NCI-H2107 (cell line): ENCODE measurements at places on chromosomes 5 and 9.

- no peak for DNase-seq
These were observed 189.1 kb upstream of the CDH12 start for GRCh38 chr5:23042226-23042625.

DNA sequence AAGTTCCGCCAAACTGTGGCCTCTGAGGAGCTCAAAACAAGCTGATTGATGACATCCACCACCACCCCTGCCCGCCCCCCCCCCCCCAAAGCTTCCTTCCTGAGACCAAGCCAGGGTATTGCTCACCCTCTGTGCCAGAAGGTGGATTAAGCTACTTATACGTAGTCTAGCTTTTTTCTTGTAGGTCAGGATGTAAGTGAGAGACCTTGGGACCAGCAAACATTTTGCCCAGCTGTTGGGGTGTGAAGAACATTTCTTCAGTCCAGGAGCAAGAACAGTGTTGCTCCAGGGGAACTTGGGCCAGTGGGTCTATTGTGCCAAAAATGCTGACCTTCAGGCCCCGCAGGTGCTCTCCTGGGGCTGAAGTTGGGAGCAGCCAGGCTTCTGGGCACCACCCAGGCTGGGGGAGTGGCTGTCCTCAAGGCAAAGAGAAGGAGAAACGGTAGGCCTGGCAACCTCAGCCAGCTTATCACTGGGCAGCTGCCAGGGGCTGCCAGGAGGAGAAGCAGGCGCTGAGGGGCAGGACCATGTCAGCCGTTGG is 18.0 kb downstream of the NEURL1B start:
- DNase-seq, result no peak

GRCh38 chr9:110541950-110542349 is 37.6 kb downstream of the SVEP1 start:
- no peak for DNase-seq

DNA sequence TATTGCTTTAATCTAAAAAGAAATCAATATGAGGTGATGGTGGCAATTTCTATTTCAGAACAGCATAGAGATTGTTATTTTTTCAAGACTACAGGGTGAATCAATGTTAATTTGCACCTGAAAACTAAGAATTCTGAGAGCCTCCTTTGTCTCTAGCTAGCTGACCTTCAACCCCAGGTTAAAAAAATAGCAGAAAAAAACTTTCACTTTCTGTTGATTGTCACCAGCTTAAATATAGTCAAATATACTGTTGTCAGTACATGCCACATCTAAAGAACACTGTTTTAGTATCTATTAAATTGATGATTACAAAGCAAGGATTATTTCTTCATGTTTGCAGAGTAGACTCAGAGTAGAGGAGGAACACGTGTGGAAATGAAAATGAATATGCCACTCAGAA is 1371.4 kb downstream of the MAT2B start:
- DNase-seq, result no peak

DNA sequence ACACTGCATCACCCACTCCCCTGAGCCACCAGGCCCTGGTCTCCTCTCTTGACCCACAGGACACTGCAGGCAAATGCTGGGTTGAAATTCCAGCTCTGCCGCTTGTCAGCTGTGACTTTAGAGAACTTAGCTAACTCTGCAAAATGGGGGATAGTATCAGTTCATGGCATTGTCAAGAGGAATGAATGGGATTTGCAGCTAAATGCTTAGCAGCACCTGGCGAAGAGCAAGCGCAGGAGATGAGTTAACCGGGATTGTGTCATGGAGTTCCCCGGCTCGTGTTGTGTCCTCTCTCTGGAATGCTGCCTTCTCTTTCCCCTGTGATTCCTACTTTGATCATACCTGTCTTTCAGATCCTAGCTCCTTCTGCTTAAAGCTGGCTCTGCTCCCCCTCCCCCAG is 67.1 kb downstream of the DAB2IP start:
- no peak for DNase-seq

GRCh38 chr5:72633649-72634048 is 126.4 kb upstream of the ZNF366 start:
- DNase-seq, result no peak

- no peak for DNase-seq
These were observed 215.8 kb downstream of the LRRC70 start for GRCh38 chr5:62794456-62794855.

- no peak for DNase-seq
These were observed 499.3 kb upstream of the ADAMTS16 start for GRCh38 chr5:4640795-4641194.

DNA sequence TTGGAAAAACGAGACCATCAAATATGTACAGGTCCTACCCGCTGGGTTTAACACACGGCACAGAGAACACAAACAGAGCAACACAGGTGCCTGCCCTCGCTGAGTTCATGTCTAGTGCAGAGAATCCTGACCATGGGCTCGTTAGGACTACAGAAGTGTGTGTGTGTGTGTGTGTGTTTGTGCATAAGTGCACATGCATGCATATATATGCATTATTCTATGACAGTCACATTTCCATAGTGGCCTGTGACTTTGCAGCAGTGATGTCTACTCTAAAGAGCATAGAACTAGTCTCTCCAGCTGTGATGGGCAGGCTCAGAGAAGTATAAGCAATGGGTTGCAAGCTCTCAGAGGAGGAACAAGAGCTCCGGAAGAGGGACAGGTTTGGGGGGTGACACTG is 27.7 kb downstream of the ORM2 start:
- DNase-seq, result no peak

GRCh38 chr9:96020792-96021550 is 145.5 kb downstream of the ERCC6L2 start:
- DNase-seq, result no peak

DNA sequence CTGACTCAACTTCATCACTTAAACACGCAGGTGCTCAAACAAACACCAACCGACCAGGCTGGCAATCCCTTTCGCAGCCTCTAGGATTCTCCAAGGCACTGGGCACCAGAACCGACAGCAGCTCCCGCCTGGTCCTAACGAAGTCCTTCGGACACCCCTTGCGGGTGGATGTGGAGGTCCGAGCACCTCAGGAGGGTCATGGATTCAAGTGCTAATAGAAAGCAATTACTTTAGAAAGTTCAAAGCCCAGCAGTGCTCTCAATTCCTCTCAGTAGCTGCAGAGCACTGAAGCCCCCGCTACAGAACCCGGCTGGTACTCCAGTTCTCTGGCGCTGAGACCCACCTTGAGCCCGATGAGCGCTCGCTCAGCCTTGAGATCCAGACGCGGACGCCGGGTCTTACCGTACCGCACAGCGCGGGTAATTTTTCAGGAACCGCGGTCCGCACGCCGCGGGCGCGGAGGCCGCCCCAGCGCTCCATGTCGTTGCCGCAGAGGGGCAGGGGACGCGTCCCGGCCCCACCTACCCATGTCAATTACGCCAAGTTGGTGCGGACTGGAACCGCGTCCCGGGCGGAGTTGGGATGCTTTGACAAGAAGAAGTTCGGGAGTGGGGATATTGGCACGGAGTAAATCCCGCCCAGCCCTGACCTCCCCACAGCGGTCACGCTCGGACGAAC is 638 bp downstream of the MARCHF3 start:
- peak; percentile 25 for DNase-seq

DNA sequence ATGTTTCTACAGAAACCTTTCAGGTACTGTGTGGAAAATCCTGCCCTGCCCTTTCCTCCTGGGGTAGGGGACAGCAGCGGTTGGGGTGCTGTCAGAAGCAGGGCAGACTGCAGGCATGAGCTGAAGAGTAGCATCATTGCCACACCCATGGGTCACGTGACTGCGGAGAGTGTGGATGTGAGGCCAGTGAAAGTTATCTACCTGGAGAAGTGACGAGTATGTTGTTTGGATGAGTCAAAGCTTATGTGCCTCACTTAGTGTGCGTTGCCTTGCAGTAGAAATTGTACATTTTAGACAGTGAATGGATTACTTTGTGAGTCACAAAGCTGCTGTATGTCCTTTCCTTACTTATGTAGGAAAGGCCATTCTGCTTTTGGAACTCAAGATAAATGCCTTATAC is 21.7 kb upstream of the ACTBL2 start:
- DNase-seq, result no peak

DNA sequence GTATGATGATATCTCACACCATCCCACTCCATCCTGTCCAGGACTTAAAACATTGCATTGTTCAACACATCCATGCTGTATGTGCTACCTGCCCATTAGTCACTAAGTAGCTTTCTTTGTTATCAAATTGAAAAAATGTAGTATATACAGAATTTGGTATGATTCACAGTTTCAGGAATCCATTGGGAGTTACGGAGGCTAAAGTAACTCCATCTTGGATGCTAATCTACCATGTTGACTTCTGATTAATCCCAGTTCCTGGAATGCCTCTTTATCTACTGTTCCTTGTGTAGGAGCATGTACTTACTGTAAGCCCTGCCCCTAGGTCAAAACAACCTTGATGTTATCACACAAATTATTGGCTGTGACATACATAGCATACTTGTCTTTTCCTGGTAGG is 38.9 kb upstream of the FOXB2 start:
- DNase-seq, result no peak

- DNase-seq, result no peak
These were observed 199.0 kb upstream of the TARS1 start for GRCh38 chr5:33241802-33242201.

GRCh38 chr5:4050203-4050602 is 454.6 kb downstream of the IRX1 start:
- DNase-seq, result no peak

- no peak for DNase-seq
These were observed 255.5 kb upstream of the SEMA6A start for GRCh38 chr5:116830079-116830478.

DNA sequence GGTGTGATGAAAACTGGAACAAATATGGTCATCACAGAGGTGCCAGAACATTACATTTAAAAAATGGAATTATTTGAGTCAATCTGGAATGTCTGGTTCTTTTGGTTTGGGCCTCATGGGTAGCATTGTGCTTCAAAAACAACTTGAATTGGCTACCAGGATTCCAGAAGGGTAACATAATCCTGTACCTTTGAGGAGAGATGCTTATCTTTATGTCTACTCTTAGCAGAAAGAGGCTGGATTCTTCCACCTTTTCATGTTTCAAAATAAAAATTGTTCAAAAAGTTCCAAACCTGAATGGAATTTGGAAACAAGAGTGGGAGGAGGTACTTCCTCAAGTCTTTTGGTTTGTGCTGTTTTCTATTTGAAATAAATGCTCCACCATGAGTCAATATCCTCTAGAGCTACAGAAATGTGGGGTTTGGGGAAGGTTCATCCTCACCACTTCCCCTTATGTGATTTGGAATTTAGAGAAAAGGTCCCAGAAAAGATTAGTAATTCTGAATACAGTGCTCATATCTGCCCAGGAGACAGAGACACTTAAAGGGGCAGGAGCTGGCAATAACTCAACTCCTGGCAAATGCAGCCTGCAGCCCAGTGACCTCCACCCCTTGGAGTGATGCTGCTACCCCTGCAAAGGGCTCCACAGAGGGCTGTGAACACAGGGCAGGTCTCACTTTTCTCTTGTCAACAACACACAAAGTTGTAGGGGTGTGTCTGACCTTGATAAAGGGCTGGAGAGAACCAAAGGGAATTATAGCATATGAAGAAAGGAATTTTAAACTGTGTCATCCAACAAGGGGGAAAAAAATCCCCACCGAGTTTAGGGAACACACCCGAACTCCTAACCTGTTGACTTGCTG is 272.8 kb downstream of the CWC27 start:
- DNase-seq, result no peak

GRCh38 chr5:132003982-132004381 is 7.5 kb downstream of the ACSL6 start:
- no peak for DNase-seq

DNA sequence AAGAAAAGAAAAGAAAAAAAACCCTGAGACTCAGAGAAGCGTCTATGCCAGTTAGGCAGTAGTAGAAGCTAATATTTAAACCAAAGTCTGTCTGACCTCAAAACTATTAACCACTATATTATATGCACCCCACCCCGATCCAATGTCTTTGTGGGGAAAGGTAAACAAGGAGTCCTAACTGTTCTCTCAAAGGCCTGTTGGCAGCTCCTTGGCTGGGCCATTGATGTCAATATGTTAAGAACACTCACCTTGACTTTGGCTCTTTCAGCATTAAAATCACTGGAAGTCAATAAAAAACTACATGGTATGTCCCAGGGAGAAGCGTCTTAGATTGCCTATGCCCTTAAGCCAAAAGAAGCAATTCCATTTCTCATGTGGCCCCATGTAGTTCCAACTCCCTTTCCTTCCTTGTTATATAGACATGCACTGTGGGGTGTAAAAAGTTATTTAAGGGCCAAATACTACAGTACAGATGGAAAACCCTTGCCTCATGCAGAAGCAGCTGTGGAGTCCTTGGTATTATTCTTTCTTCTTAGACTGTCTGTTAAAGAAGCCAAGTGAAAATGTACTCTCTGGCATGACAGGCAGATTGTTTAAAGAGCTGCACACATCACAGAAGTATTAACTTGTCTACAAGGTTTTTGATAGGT is 308.6 kb upstream of the RPS23 start:
- DNase-seq, result no peak

GRCh38 chr9:129714511-129715061 is 38.3 kb downstream of the PTGES start:
- no peak for DNase-seq

GRCh38 chr5:115735108-115735998 is 81.1 kb downstream of the CDO1 start:
- DNase-seq, result no peak

DNA sequence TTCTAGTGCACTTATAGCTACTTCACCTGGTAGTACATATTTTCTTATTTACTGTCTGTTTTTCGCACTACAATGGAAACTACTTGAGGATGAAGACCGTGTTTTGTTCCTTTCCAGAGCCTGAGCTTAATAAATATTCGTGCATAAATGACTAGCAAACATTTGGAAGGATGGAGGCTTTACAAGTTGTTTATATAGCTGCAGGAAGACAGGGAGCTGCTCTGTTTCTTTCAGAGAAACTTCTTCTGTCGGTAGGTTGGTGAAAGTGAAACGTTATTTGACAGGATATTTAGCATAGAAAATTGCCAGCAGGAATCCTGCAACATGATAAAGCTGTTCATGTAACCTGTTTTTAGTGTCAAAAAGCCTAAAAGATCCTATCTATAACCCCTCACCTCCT is 210.6 kb downstream of the PCSK5 start:
- DNase-seq, result no peak

GRCh38 chr9:130956636-130957450 is 17.8 kb upstream of the FIBCD1 start:
- no peak for DNase-seq

- DNase-seq, result no peak
These were observed 44.6 kb upstream of the PIK3R1 start for GRCh38 chr5:68170826-68171558.

DNA sequence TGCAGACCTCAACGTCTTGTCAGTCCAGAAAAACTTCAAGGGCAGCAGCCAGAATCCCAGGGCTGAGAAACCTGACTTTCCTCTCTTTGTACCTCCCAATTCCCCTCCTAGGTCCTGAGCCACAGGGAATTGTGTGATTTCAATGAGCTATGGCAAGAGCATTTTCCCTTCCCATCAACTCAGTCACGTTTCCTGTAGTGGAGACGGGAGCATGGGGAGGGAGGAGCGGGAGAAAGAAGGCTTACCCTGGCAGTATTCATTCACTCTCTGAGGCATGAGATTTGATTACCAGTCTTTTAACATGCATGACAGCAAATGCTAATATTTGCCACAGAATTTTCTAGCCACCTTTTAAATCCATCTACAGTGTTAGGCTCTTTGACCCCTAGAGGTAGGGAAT is 109.4 kb upstream of the TBCA start:
- peak; percentile 47 for DNase-seq

GRCh38 chr9:101481261-101481660 is 45.7 kb upstream of the ALDOB start:
- DNase-seq, result no peak

GRCh38 chr5:86806206-86806605 is 188.5 kb downstream of the COX7C start:
- DNase-seq, result no peak
